ENCODE measurements at places on chromosomes 2 and 18.

DNA sequence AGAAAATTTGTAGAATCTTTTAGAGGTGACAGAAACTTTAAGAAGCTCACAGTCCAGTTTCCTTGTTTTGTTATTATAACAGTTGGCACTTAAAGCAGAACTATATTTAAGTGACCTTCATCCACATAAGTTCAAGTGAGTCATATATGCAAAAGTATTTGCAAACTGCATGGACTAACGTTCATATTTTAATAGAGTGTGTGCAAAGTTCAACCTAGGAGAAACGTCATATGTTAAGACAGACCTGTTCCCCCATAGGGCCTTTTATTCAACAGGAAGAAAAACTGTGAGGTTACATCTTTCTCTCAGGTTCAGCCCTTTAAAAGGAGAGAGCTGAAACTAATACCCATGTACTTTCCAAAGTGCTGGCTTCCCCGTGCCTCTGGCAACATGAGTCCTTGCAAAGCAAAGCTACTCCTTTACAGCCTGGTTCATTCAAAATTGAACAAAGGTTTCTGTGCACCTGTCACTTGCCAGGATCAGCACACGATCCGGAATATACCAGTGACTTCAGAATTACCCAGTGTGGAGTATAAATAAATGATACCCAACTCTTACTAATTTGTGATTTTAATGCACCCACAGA, 280.0 kb upstream of the RAB12 start:
- DNase-seq, result no peak

DNA sequence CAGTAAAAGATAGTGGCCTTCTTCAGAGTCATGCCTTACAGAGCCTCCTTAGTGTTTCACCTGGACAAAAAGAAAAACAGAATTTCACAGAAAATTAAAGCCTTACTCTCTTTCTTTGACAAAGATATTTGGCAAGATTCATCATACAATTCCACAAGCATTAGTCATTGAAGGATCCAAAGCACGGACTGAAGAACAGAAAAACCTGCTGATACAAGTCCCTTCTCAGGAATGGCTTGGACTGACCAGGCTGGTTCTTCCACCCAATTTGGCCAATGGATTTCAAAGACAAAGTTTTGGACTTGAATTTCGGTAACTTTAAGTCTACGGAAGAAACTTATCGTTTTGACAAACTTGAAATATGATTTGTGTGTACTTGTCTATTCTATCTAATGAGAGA, 39.1 kb upstream of the GALNT3 start:
- no peak for DNase-seq

DNA sequence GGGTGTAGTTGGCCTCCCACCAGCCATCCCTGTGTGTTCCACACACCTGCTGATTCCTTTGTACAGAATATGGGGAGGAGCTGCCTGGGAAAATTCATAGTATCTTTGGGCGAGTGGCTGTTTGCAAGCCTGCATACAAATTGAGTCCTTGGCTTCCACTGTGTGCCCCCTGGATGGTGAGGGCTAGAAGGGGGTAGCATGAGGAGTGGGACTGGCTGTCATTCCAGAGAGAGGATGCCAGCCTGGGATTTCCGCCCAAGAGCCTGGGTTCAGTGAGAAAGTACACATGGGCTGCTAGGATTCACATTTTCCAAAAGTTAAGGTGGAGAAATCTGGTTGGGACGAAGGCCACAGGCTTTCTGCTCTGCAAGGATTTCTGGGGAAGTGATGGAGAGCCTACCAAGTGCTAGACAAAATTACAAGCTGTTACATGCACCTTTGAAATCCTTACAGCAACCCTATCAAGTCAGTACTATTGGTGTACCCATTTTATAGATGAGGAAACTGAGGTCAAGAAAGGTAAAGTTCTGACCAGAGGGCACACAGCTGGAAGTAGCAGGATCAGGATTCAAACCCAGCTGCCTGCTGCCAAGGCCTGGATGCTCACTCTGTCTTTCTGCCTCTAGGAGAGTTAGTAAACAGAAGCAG, 606 bp upstream of the TOGARAM2 start:
- DNase-seq, result no peak

DNA sequence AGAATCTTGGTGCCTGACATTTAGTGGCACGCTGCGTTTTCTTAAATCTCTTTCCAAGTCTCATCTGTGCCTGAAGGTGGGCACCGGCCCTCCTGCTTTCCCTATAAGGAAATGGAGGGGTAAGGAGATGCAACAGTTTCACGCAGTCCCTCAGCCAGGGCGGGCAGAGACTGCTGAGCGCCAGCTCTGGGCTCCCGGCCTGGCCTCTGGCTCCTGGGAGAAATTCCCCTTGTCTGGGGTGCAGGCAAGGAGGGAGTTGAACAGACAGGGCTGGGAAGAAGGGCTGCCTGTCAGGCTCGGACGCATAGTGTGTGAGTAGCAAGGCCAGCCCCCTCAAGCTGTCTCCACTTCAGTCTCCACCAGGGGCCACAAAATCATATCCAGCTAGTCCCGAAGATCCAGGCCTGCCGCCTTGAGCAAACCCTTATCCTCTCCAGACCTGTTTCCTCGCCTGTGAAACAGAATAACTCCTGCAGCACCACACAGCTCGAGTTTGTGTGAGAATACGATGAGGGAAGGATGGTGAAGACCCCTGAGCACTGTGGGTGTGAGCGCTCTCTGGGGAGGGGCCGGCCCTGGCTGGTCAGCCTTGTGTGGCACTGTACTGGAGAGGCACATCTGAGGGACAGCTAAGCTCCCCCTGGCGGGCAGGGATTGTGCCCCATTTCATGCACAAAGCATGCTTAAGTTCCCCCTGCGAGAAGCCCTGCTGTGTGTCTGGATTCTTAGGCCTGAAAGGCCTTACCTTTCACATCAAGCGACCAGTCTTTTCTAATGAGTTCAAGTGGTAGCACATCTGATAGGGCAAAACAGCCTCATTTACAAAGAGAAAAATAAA, 33.8 kb downstream of the SDC1 start:
- no peak for DNase-seq

GRCh38 chr2:157849591-157849990, 26.5 kb downstream of the ACVR1 start:
- no peak for DNase-seq

- no peak for DNase-seq
Observed at GRCh38 chr18:77632758-77633157, 383.1 kb downstream of the GALR1 start.

DNA sequence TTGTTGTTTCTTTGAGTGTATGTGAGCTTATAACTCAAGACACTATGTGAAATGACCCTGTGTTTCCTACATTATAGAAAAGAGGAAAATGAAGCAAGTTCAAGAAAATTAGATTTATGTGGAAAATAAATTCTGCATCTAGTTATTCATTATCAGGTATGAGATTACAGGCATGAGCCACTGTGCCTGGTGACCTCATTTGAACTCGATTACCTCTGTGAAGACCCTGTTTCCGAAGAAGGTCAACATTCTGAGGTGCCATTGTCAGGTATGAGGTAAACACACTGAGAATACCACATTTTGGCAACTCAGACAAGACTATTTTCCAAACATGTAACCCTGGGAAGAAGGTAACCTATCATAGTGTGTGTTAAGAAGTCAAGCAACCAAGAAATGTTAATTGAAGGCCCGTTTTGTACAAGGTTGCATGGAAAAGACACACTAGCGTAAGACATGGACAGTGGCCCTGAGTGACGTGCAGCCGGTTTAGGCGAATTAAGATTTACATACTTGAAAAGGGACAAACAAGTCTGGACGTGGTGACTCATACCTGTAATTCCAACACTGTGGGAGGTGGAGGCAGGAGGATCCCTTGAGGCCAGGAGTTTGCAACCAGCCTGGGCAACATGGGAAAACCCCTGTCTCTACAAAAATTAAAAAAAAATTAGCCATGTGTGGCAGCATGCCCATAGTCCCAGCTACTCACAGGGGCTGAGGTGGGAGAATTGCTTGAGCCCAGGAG, 186.6 kb downstream of the NEDD4L start:
- DNase-seq, result no peak

DNA sequence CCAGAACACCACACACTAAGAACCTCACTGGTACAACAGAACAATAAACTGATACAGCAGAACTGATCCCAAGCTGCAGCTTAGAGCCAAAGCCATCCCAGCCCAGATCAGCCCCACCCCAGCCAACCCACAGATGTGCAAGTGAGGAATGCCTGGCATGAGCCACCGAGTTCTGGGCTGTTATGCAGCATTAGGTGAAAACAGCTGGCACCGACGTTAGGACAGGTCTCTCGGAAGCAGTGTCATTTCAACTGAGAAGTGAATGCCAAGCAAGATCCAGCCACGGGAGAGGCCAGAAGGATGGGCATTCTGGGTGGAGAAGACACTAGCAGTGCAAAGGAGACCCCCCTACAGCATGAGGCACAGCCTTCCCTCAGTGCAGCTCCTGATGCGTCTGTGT, 38.9 kb downstream of the ADCY3 start:
- no peak for DNase-seq

DNA sequence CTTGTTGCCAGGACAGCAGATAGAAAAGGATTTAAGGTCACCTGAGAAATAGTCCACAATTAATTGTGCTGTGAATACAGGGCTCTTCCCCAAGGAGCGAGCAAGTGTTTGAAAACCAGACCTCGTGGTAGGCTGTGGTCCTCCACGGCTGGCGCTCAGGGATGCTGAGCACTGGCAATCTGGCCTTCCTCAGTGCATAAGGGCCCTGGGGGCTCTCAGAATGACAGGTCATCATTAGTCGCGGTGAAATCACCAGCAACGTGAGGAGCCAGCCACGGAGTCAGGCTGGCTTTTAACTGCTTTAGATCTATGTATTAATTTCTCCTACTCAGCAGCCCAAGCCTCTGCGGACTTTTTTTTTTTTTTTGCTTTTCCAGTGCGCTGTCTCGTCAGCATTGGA, 148.5 kb downstream of the FHOD3 start:
- no peak for DNase-seq

- no peak for DNase-seq
Observed at GRCh38 chr2:126722546-126722945, 66.6 kb downstream of the GYPC start.

GRCh38 chr2:46650556-46651001, 171.2 kb downstream of the TMEM247 start:
- peak; percentile 80 for DNase-seq

DNA sequence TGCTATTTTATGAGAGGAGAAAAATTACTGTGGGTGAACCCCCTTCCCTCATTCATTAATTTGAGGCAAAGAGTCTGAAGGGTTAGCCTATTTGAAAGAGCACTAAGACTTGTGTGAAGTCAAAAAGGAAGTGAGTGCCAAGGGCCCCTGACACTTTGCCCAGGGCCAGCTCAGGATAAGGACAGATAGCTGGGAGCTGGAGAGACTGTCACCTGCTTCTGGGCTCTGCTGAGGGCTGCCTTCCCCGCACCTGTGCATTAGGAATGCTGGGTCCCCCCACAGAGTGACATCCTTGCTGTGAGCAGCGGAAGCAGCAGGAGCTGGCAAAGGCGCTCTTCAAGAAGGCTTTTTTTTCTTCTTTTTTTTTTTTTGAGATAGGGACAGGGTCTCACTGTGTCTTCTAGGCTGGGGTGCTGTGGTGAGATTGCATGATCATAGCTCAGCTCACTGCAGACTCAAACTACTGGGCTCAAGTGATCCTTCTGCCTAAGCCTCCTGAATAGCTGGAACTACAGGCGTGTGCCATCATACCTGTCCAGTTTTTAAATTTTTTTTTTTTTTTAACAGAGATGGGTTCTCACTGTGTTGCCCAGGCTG, 148.3 kb downstream of the AQP4 start:
- no peak for DNase-seq

GRCh38 chr2:140247451-140248195, 1467.4 kb upstream of the NXPH2 start:
- no peak for DNase-seq

DNA sequence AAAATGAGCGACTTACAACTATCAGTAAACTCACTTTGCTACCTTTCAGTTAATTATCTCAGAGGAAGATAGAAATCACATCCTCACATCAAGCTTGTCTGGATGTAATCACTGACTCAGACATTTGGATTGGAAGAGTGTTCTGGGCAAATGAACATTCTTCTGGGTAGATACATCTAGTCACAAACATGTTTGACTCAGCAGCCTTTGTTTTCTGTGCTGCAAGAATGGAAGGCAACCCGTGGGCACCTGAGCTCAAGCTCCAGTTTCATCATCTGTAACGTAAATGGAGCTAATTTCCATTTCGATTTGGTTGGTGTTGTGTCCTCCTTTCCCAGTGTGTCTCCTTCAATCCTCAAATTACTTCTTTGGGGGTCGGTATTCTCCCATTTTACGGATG, 58.5 kb downstream of the ACAA2 start:
- DNase-seq, result no peak

- DNase-seq, result no peak
Observed at GRCh38 chr2:25855065-25855464, 23.2 kb downstream of the ASXL2 start.

- DNase-seq, result no peak
Observed at GRCh38 chr2:41024816-41025215, 572.9 kb upstream of the SLC8A1 start.

- DNase-seq, result no peak
Observed at GRCh38 chr18:13481820-13482617, 244.3 kb downstream of the FAM210A start.

DNA sequence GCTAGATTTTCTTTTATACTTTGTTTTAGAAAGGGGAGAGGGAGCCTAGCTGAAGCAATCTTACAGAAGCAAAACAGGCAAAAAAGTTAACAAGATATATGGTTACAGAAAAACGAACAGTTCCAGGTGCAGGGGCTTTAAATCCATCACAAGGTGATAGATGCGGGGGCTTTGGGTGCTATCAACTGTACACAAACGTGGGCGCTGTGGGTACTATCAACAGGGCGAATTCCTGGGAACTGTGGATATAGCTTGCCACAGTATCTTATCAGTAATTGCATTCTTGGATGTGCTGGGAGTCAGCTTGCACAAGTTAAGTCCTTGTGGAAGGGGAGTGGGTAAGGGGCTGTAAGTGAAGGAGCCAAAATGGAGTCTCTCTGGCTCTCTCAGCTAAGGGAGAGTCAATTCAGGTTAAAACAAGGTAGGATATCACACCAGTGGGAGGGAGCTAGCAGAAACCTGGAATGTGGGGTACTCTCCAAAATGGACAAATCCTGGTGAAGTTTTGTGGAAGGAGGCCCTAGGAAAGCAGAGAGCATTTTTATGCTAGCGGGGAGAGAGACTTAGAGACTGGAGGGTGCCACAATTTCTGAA, 325.8 kb upstream of the SPHKAP start:
- DNase-seq, result no peak

- peak; percentile 36 for DNase-seq
Observed at GRCh38 chr18:49021433-49022129, 70.8 kb upstream of the SMAD7 start.

DNA sequence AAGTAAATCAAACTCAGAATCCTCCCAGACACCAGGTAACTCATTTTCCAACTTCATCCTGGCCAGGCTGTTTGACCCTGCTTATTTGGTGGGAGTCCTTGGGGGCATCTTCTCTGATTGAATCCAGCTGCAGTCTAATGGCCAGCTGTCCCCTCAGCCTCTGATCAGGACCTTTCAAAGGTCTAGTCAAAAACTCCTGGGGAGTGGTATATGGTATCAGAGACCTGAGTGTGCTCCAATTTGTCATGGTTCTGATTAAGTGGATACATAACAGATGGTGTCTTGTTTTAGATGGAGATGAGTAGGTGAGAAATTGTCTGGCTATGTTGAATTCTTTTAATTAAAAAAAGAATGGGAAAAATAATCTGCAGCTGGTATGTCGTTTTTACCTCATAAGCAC, 842.6 kb upstream of the ACVR2A start:
- DNase-seq, result no peak

GRCh38 chr2:213455316-213456008, 171.2 kb downstream of the SPAG16 start:
- DNase-seq, result no peak

All from CD4-positive, alpha-beta T cell treated with Interleukin-21 for 1 hour (primary cell).